ENCODE measurements at places on chromosomes 3 and 15.

DNA sequence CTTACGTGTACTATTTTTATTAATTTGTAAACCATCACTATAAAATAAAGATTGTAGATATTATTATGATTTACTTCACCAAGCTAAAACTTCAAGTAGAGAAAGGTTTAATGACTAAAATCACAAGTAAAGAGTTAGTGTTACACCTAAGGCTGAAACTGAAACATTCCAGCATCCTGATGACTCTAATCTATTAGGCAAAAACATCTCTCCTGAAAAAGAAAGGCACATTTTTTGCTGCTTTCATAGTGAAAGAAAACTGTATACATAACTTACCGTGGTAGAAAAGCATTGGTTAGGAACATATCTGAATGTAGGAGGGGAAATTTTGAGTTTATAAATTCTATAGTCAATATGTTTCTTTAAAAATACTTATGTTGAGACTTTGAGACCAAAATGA, 35.4 kb downstream of the CCDC191 start:
- DNase-seq, result no peak

GRCh38 chr3:73600293-73600938, 24.3 kb downstream of the PDZRN3 start:
- DNase-seq, result no peak

DNA sequence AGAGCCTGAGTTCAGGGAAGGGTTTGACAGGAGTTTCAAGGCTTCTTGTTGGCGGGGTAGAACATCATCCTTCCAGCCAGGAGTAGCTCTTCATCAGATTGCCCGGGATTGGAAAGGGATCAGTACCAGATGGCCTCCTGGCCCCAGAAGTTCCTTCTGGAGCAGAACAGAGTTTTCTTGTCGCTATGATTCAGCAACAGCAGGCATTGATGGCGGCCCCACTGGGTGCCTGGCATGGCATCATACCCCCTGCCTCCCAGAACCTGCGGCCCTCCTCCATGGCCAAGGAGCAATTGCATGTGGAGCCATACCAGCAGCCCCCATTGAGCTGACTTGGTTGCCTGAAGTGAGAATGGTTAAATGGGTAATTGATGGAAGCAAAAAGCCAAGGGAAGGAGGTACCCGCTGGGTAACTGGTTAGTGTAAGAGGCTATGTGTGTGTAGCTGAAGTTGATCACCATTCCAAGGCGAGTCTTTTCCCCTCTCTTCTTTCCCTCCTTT, 305.6 kb downstream of the PTPRG start:
- no peak for DNase-seq

- DNase-seq, result no peak
These were observed 45.1 kb downstream of the SEC22A start for GRCh38 chr3:123246866-123247265.

- peak; percentile 50 for DNase-seq
These were observed 54.7 kb downstream of the LRRC28 start for GRCh38 chr15:99305761-99306505.

DNA sequence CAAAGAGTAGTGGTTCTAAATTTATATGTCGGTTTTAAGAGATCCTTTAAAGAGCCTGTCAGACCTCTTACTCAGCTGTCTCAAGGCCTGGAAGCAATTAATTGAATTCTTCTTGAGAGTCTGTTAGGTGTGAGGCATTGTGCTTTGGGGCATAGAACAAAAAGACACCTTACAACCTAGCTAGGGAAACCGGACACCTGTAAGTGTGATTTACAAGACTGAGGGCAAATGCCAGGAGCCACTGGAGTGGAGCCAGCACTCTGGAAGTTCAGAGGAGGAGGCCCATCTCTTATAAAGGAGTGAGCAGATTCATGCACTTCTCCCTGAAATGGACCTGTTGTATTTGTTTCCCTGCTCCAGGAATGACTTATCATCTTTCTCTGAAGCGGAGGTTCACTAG, 97.7 kb upstream of the NUDT16 start:
- no peak for DNase-seq

DNA sequence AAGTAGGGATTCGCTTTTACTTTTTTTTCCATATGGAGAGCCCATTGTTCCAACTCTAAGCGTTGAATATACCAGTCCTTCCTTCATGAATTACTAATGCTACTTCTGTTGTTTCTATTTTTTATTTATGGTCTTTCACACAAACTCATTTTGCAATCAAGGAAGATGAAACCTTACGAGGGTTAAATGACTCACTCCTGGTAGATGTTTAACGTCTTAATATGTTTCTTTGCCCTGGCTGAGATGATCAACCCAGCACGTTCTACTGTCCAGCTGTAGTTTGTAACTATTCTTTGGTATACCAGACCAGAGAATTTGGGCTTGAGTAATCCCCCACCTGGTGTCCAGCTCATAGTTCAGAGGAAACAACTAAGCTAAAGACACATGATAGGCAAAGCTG, 23.1 kb downstream of the CDCP1 start:
- no peak for DNase-seq

DNA sequence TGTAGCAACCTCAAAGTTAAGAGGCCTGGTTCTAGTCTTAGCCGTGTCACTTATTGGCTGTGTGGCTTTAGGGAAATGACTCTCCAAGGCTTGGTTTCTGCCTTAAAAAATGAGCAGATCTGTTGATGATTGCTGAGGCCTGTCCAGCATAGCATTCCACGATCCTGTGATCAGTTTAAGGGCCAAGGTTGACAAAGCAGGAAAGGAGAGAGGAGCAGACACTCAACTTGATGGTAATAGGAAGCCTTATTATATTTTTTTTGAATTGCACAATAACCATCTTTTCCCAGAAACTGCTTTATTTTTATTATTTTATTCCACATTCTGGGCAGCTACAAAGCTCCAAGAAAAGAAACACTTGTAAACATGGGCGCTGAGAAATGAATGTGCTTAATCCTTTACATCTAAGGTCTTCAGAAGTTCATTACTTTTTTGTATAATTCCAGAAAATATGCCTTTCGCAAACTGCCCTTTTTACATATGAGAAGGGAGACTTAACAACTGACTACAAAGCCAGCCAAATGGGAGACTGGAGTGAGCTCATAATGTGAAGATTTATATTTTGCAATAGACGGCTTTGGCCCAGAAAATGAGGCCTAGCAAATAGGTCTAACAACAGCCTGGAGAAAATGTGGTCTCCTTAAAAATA, 241.0 kb downstream of the ATP8B4 start:
- no peak for DNase-seq
